CD4-positive, alpha-beta T cell treated with Interleukin-12 subunit alpha and Interleukin-12 subunit beta, for 1 hour (primary cell): ENCODE measurements at places on chromosomes 13 and 19.
A peak's percentile ranks its signal among the peaks of the same experiment; 100 is the strongest.

GRCh38 chr13:46679369-46680120 is 117.4 kb downstream of the ESD start:
- peak; percentile 55 for DNase-seq

GRCh38 chr19:6528544-6529121 is 2.2 kb upstream of the TNFSF9 start:
- no peak for DNase-seq

GRCh38 chr13:49110122-49110912 is 109.8 kb upstream of the MLNR start:
- peak; percentile 79 for DNase-seq

DNA sequence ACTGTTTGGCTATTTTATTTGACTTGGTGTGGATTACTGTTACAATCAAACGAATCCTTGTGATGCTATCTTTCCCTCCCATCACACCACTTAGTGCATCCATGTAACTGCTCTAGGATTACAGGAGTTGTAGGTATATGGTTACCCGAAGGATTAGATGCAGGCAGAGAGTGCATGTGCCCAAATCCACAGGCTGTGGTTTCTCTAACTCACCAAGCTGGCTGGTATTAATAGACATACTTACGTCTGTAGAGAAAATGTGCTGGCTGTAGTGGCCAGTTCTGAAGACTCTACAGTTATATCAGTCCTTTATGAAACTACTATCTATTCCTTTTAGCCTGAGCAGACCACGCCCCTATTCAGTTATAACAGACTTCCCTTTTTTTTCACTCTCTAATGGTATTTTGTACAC is 1.1 kb upstream of the HMGB1 start:
- DNase-seq = no peak

DNA sequence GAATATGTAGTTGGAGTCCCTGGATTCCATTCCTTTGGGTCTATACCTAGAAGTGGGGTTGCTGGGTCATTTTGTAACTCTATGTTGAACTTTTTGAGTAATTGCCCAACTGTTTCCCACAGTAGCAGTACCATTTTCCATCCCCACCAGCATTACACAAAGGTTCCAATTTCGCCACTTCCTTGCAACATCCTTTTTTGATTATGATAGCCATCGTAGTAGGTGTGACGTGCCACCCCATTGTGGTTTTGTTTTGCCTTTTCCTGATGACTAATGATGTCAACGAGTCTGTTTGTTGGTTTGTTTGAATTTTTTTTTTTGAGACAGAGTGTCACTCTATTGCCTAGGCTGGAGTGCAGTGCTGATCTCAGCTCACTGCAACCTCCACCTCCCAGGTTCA is 3.3 kb upstream of the PEX11G start:
- peak; percentile 26 for DNase-seq

GRCh38 chr13:49097374-49097773 is 121.7 kb downstream of the FNDC3A start:
- no peak for DNase-seq

- DNase-seq = no peak
Measured at GRCh38 chr13:41774605-41775218, 186.2 kb downstream of the VWA8 start.

- DNase-seq = no peak
Measured at GRCh38 chr13:29170436-29171082, 350.4 kb downstream of the MTUS2 start.

GRCh38 chr13:107493266-107493665 is 722.1 kb downstream of the LIG4 start:
- no peak for DNase-seq

DNA sequence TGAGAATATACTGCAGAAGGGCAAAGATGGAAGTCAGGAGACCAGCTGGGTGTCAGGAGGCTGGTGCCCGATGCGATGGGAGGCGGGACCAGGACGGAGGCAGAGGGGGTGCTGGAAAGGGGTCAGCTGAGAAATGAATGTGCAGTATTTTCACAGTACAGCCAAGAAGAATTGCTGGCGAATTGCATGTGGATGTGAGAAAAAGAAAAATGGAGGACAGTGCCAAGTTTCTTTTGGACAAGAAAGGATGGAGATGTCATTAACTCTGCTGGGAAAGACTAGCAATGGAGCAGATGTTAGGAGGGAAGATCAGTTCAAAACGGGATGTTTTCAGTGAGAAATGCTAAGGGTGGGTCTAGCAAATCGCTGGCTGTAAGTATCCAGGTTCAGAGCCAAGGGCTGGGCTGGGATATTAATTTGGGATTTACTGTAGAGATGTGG is 7.0 kb downstream of the CRYL1 start:
- DNase-seq = no peak

- peak; percentile 45 for DNase-seq
Measured at GRCh38 chr19:48815870-48816501, 5.2 kb upstream of the BCAT2 start.

- DNase-seq = no peak
Measured at GRCh38 chr13:99967869-99968520, 3.6 kb downstream of the ZIC5 start.

DNA sequence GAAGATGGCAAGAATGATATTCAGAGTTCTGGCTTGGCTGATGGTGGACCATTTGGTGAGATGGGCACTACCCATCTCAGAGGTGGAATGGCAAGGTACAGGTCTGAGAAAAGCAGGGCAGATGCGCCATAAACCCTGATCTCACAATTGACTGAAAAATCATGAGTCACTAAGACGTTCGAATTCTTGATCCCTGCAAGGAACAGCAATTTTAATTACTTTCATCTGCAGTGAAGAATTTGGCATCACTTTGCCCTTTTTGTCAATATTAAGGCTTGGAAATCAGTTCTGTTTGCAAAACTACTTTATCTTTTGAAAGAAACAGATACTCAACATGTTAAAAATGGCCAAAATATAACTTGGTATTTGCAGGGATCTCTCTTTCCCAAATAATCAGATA is 38.1 kb downstream of the HTR2A start:
- no peak for DNase-seq

DNA sequence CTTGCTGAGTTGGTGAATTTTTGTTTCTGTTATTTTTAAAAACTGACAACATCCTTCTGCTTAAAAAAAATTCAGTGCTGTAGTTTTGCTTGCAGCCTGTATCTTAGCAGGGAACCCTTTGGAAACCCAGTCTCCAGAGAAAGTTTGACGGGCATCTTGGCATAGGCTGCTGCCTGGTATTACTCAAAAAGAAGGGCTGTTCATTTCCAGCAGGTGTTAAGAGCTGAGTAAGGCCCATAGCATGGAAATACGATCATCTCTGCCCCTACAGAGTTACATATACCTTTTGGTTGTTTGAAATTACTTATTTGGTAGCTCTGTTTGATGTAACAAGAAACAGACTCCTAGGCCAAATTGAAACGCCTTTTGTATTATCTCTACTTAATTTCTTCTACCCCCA is 41.5 kb downstream of the URI1 start:
- DNase-seq = no peak

GRCh38 chr19:45446295-45446694 is 21.5 kb upstream of the FOSB start:
- DNase-seq = peak; percentile 61

GRCh38 chr19:36838784-36839324 is 667 bp upstream of the ZNF790 start:
- no peak for DNase-seq

DNA sequence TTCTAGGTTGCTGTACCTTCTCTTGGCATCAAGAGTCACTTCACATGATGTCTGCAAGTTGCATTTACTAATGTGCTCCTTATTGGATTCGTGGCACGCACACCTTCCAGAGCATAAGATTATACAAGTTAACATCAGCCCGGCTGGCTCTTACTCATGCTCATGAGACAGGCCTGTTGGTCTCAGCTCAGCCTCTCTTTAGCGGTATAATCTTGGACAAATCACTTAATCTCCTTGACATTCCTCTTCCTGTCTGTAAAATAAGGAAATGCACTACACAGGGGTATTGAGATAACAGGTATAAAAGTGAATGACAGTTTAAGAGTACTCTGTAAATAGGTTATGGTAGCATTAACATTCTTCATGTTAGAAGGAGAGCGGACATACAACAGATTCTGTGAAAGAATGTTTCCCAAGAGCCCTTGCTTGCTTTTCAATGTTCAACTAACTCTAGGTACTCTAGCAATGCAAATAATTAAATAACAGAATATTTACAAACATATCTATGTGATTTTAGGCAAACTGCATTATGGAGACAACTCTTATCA is 181.1 kb downstream of the FGF14 start:
- no peak for DNase-seq

- no peak for DNase-seq
Measured at GRCh38 chr19:54383330-54383729, 18.6 kb upstream of the LAIR1 start.

GRCh38 chr19:19743176-19743575 is 10.3 kb upstream of the ZNF14 start:
- no peak for DNase-seq

DNA sequence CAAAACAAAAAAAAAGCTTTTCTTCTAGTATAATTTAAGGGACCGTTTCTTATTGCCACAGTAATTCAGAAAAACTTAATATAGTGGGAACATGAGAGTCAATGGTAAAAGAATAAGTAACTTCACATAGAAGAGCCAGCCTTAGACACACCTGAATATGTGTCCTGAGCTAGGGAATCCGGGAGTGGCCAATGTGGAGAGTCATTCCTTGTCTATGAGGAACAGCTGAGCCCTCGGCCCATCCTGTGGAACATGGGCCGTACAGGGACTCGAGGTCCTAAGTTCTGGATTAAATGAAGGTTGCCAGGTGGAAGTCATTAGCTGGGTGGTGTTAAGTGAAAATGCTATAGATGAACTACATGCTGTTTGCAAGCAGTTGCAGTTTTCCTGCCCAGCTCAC is 32.2 kb downstream of the EFNB2 start:
- DNase-seq = no peak

DNA sequence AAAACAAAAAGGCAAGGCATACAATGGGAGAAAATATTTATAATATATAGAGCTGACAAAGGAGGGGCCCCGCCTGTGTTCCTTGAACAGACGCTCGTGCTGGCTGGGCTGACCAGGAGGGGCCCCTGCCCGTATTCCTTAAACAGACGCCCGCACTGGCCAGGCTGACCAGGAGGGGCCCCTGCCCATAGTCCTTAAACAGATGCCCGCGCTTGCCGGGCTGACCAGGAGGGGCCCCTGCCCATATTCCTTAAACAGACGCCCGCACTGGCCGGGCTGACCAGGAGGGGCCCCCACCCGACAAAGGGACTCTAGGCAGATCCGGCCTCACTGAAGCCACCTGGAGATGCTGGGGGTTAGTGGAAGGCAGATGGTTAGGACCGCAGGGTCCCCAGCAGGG is 9.3 kb downstream of the ADPRHL1 start:
- no peak for DNase-seq

- DNase-seq = no peak
Measured at GRCh38 chr13:29975283-29975682, 124.9 kb upstream of the UBL3 start.

DNA sequence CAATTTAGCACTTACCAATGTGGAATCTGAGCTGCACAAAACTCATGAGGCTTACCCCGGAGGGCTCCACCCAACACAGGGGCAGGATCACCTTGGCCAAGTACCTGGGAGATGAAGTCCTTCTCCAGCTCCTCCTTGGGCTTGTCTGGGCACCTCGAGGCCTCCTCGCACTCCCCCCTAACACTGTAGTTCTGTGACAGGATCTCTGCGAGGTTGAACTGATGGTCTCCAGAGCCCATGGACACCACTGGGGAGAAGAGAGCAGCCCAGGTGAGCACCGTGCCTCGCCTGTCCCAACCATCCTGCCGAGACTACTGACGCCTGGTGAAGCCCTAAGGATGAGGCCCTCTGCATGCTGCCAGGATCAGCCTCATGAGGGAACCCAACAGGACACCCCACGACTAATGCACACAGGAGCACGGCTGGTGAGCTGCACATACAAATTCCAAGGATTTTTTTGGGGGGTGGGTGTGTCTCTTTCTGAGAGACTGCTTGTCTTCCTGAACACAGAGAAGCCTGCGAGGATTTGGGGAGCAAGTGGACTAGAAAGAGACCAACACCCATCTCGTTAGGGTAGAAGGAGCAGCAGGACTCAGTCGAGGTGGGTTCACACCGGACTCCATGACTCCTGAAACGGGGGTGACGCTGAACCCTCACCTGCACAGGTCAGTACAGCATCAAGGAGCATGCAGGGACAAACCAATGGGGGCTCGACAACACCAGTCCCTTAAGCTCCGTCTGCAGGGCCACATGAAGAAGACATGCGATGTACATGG is 10.1 kb downstream of the MIER2 start:
- no peak for DNase-seq

DNA sequence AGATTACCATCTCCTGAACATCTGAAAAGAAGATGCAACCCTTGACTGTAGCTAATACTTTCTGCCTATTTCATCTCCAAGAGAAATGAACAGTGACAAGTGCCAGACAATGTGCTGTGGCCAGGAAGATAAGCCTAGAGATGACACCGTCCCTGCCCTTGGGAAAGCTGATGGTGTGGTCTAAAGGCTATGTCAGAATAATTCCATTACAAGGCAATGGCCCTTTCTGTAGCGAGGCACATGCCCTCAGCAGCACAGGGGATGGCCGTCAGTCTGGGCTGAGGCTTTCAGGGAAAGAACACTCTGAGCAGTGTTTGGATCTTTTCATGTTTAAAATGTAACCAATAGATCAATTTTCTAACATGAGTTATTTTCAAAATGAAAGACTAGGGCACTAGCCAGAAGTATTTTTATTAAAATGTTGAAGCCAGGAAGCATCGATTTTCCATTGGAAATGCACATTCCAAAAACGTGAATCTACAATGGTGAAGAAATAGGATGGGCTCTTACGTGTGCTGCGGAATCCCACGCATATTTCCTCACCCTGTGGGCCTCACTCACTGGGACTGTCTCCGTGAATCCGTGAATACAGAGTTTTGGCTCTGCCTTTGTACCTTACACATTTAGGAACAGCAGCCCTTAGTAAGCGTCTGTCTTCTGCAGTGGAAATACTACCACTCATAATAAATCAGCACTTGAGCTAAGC is 22.0 kb downstream of the COL4A1 start:
- no peak for DNase-seq

DNA sequence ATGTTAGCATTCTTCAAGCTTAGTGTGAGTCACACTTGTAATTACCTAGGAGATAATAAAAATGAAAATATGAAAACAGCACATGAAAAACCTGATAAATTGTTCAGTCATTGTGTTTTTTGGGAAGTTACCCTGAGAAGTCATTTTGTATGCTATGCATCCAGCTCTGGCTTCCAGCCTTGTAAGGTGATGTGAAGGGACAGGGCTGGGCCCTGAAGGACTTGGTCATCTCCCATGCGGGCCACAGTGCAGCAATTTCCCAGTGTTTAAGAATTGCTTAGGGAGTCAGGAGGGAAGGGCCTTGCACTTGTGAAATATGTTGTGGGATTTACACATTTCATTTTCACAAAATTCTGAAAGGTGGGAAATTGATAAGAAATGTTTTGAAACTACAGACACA is 41.3 kb downstream of the ARHGEF7 start:
- no peak for DNase-seq
